ENCODE measurements at places on chromosomes 6 and 20. TPM values are rescaled to one million over a fixed set of nuclear protein-coding genes. Genes with fewer than 3 reads are reported as not detected.

Gene MYB
- 3.9 TPM for total RNA-seq

Gene STMND1
- 1.7 TPM for total RNA-seq

Gene SLC13A3
- total RNA-seq, result 39.6 TPM

Gene SNAP91
- 33.8 TPM for total RNA-seq

Gene TTPAL
- 11.4 TPM for total RNA-seq

Gene TAP2
- total RNA-seq, result 10.2 TPM

Gene TGM3
- total RNA-seq, result 0.39 TPM

Gene NHLRC1
- 3.5 TPM for total RNA-seq

Gene IRAK1BP1
- 16.8 TPM for total RNA-seq

Gene CTCFL
- 0.28 TPM for total RNA-seq

Gene CASS4
- 1.5 TPM for total RNA-seq

Measured in spinal cord (tissue), 10 donors.